ENCODE measurements at places on chromosomes 4 and X.

- DNase-seq: no peak
Observed at GRCh38 chr4:29390921-29391320, 1329.2 kb upstream of the PCDH7 start.

GRCh38 chr4:150402871-150403272 lies 179.1 kb upstream of the MAB21L2 start:
- DNase-seq: no peak

DNA sequence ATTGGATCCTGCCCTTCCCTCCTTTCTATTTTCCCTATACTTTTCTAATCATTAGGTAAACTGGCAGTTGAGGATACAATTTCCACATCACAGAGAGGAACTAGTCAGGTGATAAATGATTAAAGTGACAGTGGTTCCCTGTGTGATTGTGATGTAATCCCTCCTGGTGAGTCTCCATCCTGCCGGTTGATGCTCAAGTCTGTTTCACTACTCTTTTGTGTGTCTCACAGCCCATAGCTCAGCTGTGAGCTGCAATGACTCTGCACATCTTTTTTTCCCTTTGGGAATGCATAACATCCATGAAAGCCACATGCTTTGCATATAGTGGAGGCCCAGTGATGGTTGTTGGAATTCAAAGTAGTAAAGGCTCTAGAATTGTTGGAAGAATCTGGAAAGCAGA lies 60.4 kb downstream of the CCNI start:
- DNase-seq: no peak

DNA sequence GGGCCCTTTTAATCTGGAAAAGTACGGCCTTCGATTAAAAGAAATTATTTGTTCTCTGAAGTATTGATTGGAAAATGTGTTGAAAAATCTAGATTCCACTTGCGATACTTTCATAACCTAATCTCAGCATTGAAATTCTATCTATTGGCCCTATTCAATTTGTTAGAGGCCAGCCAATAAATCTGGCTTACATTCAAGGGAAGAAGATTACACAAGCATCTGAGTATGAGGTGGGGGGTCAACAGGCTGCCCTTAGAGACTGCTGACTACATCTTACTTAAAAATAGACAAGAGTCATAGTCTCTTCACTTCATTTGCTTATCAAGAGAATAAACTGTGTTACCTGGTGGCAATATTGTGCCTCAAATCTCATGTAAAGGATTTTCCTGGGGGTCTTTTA lies 248.0 kb upstream of the KCNIP4 start:
- DNase-seq: no peak

DNA sequence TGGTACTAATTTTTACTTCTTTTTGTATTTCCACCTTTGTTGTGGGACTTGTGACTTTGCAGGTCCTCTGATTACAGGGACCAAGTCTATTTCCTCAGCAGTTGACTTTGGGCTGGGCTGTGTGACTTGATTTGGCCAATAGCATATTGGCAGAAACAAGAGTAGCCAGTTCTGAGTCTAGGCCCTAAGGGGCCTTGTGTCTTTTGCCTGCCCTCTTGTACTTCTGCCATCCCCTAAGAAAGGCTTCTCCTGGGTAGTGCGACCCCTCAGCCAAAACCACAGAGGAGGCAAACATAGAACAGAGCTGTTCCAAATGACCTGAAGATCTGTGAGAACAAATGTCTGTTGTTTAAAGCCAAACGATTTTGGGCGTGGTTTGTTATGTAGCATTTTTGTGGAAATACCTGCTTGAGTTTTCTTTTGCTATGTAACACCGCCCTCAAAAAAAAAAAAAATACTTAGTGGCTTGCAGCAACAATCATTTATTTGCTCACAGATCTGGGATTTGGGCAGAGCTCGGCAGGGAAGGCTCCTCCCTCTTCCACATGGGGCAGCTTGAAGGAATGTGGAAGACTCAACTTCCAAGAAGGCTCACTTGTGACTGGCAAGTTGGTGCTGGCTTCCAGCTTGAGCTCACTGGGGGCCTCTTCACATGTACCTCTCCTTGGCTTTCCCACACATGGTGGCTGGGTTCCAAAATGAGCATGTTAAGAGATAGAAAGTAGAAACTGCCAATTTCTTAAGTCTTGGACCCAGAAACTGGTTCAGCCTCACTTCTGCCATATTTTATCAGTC lies 423.0 kb upstream of the CNKSR2 start:
- no peak for DNase-seq

DNA sequence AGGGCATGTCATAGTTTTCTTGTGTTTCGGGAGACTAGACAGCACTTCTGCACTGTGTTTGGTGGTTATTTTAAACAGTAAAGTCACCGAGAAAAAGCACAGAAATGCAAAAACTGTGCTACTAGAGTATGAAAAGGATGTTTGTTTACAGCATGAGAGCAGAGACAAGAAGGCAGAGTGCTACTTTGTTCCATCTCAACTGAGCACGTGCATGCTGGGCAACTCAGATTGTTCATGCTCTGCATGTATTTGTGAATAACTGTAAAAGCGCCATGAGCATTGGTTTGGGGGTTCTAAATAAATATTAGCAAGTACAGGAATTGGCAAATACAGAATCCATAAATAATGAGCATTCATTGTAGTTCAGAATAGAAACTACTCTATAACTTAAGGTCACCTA lies 7.4 kb downstream of the EVC start:
- DNase-seq: no peak

- DNase-seq: no peak
Observed at GRCh38 chr4:38077791-38078489, 117.7 kb downstream of the PTTG2 start.

- no peak for DNase-seq
Observed at GRCh38 chrX:151973851-151974335, 583 bp downstream of the GABRE start.

DNA sequence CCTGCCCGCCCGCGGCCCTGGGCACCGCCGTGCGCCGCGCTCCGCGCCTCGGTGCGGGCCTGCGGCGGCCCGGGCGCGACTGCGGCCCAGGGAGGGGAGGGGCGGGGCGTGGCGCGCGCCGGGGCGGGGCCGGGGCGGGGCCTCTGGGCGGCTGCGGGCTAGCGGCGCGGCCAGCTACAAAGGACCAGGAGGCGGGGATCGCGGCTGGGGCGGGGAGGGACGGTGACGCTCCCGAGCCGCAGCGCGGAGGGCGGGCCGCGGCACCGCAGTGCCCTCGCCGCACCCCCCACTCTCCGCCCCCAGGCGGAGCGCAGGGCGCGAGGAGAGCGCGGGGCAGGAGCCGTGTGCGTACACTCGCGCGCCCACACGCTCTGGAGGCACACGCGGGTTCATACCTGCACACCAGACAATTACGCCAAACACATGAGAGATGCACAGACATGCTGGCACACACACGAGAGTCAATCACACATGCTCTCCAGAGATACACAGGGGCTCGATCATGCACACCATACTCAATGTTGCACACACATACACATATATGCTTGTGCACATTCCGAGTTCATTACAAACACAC lies at the start of gene CRMP1:
Gene CRMP1 (minus strand): TSS at position 83 of the 577 bp plus-strand sequence. CDS start 117 bp downstream, outside the sequence.
- DNase-seq: no peak

GRCh38 chr4:164571593-164572390 lies 182.1 kb upstream of the SMIM31 start:
- DNase-seq: no peak

- no peak for DNase-seq
Observed at GRCh38 chr4:99879458-99879857, 14.8 kb downstream of the LAMTOR3 start.

DNA sequence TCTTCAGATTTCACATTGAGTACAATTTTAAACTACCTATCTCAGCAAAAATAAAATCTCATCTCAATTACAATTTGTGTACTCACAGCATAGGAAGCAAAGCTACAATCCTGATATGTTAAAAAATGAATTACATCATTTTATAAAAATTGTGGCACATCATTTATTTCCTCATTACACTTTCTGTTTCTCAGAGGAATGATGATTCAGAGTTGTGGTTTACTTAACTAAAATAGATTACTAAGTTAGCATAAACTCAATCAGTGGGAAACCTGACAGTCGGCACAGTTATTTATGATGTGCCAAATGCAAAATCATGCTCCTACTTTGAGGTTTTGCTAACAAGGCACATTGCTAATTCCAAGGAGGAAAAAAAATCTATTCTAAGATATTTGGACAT lies 325.0 kb downstream of the FBXO8 start:
- DNase-seq: no peak

Measured in aorta (tissue), 5 donors.